AML-193 (cell line): ENCODE measurements at places on chromosomes 7 and 10.

DNA sequence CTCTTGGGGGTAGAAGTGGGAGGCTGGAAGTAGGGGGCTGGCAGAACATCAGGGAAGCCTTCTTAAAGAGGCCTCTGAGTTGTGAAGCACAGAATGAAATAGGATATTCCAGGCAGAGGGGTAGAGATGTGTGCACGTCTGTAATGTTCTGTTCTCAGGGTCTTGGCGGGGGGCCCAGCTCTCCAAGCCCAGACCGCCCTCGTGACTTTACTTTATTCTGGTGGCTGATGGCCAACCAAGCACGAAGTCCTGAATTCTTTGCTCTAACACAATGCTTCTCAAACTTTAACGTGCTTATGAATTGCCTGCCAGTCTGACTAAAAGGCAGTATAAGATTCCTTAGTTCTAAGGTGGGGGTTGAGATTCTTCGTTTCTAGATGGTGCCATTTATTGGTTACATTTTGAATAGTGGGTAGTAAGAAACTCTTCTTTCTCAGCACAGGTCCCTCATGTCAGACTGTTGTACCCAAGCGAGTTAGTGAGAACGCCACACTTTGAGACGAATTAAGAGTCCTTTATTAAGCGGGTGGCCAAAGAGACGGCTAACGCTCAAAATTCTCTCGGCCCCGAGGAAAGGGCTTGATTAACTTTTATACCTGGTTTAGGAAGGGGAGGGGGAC, 8.2 kb downstream of the PRXL2A start:
- no peak for DNase-seq

DNA sequence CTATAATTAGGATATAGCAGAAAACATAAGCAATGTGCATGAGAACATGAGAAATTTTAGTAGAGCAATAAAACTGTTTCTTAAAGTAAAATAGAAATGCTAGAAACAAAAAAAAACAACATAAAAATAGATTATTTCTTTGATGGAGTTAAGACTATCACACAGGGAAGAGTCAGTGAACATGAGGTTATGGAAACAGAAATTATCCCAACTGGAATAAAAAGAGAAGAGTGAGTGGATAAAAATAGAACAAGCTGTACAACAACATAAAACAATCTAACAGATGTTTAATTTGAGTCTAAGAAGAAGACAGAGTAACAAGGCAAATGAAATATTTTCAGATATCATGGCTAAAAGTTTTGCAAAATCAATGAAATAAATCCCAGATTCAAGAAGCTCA, 7.5 kb upstream of the OR6B1 start:
- DNase-seq: no peak

GRCh38 chr10:112565434-112566053, 118.5 kb downstream of the VTI1A start:
- peak; percentile 69 for DNase-seq

DNA sequence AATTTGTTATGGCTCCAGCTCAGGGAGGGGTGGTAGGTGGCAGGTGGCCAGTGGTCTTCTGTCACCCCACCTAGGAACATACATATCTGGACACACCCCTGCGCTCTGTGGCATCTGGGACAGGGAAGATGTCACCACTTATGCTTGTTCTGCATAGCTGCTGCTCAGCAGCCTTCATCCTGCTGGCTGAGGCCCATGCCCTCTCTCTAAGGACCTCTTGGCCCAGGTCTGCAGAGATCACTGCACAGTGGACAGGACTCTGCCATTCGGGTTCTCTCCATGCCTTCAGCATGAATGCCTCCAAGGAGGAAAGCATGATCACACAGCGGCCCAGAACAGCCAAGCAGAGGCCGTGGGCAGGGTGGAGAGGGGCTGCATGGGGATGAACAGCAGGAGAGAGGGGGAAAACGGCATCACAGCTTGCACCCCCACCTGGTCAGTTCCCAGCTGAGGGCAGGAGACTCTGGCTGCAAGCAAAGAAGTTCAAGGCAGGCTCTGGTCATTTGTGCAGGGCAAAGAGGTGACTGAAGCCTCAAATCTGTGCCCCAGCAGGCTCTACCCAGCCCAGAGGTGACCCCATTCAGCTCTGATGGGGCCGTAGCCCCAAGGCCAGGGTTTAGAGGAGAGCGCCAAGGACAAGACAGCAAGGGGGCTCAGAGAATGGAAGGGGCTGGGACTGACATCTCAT, 47.8 kb upstream of the GDF10 start:
- DNase-seq: no peak

- no peak for DNase-seq
Measured at GRCh38 chr7:158529181-158530096, 58.2 kb downstream of the PTPRN2 start.

- DNase-seq: no peak
Measured at GRCh38 chr10:109306698-109307097, 616.6 kb downstream of the XPNPEP1 start.
